ENCODE measurements at places on chromosomes 3 and 15. TPM values are rescaled to one million over a fixed set of nuclear protein-coding genes. Genes with fewer than 3 reads are reported as not detected.

Gene CLEC3B
- 0.40 TPM for total RNA-seq

Gene SMCO1
- not detected for total RNA-seq

Gene KIF23
- 3.4 TPM for total RNA-seq

Gene TLR9
- total RNA-seq, result 0.18 TPM

Gene CYP8B1
- 0.10 TPM for total RNA-seq

Gene FSD2
- total RNA-seq, result not detected

Gene KNG1
- total RNA-seq, result 0.35 TPM

Gene RHCG
- total RNA-seq, result not detected

Gene ATP11B
- 50.0 TPM for total RNA-seq

Gene GPR160
- total RNA-seq, result 2.5 TPM

Gene CAPN3
- 1.5 TPM for total RNA-seq

Gene FGD5
- 0.25 TPM for total RNA-seq

Gene CLCN2
- 5.0 TPM for total RNA-seq

Gene CCDC13
- 0.29 TPM for total RNA-seq

Gene ARL14
- total RNA-seq, result not detected

Gene DLL4
- 0.37 TPM for total RNA-seq

Gene CCDC54
- total RNA-seq, result not detected

Gene GASK1A
- total RNA-seq, result not detected

Gene PIGX
- total RNA-seq, result 26.7 TPM

Gene GP5
- total RNA-seq, result 0.08 TPM

Gene TMEM40
- total RNA-seq, result not detected

Gene ZNF80
- total RNA-seq, result not detected

Gene MKRN3
- total RNA-seq, result 3.8 TPM

Gene ITIH4
- 8.2 TPM for total RNA-seq

Gene CEMIP
- 0.37 TPM for total RNA-seq

Gene MITF
- 0.05 TPM for total RNA-seq

Gene GOLGA6B
- not detected for total RNA-seq

Gene VEPH1
- total RNA-seq, result 0.23 TPM

Gene OSTN
- not detected for total RNA-seq

Gene LRRN1
- total RNA-seq, result 0.19 TPM

Gene SERPINI2
- not detected for total RNA-seq

Gene LEKR1
- 0.68 TPM for total RNA-seq

Gene CHRM5
- total RNA-seq, result not detected

Gene CHDH
- 0.38 TPM for total RNA-seq

Gene PLOD2
- total RNA-seq, result 0.61 TPM

Gene MEGF11
- total RNA-seq, result not detected

Gene SPSB4
- total RNA-seq, result not detected

Gene APBA2
- 14.7 TPM for total RNA-seq

Gene ZDHHC19
- not detected for total RNA-seq

Gene FBXW12
- not detected for total RNA-seq

Gene CPN2
- total RNA-seq, result not detected

Gene GOLGA8G
- total RNA-seq, result not detected

Gene LRTM1
- not detected for total RNA-seq

Gene DNAH12
- total RNA-seq, result not detected

Gene SAMMSON
- total RNA-seq, result not detected

Gene LTK
- 0.24 TPM for total RNA-seq

Gene HAPLN3
- total RNA-seq, result 87.5 TPM

Gene DPP8
- 30.3 TPM for total RNA-seq

Gene RTP3
- total RNA-seq, result not detected

Gene TUSC7
- not detected for total RNA-seq

Gene BCL6
- 35.7 TPM for total RNA-seq

Gene ALG3
- total RNA-seq, result 93.7 TPM

Gene TRIM69
- total RNA-seq, result 45.4 TPM

Data from activated T-cell treated with anti-CD3 and anti-CD28 coated beads, Interleukin-2, amount 50 U/mL, for 4 hours (primary cell).